ENCODE measurements at places on chromosomes 12 and 14.
A peak's percentile ranks its signal among the peaks of the same experiment; 100 is the strongest.

DNA sequence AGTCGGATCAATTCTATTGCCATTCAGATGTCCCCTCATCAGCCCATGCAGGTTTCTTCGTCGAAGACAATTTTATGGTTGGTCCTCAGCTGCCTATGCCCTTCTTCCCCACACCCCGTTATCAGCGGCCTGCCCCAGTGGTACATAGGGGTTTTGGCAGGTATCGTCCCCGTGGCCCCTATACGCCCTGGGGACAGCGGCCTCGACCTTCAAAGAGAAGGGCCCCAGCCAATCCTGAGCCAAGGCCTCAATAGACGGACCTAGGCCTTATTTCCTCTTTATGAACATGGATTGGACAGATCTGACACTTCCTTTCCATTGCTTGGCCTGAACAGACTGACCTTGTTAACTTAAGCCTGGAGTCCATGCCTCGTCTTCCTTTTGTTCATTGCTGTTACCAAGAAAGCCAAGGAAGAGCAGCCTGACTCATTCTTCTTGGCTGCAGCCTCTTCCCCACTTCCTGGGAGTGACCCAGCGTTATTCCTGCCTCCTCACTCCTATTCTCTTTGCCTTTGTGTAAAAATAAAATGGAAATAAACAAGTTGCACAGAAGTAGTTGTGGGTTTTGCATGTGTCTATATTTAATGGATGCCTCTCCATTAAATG, 156.5 kb upstream of the AMIGO2 start:
- DNase-seq: no peak

DNA sequence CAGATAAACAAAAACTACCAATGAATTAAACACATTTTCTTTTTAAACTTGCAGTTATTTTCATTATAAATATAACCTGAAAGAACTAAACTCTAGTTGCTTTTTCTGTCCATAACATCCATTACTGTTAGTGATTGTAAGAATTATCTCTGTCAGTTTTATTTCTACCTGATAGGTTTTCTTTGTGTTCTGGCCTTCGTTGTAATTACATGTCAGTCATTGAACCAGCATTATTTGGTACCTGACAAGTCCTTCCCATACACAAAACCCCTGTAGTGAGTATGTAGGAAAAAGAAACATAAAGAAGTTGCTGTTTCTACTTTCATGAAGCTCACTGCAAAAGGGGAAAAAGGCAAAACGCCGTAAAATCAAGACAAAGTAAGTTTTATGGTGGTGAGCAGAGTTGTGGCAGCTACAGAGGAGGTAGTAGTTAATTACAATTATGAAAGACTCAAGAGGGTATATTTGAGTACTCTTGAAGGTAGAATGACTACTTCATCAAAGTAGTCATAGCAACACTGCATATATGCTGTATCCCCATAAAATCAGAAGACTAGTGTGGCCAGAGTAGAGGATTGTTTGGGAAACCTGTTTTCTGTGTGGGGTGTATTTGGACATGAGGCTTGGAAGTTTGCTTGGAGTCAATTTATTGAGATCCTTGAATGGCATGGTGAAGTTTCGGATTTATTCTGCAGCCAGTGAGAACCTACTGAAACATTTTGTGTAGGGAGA, 102.8 kb downstream of the SLC5A8 start:
- no peak for DNase-seq

- DNase-seq: no peak
Observed at GRCh38 chr14:94571395-94571794, 9.8 kb upstream of the SERPINA5 start.

DNA sequence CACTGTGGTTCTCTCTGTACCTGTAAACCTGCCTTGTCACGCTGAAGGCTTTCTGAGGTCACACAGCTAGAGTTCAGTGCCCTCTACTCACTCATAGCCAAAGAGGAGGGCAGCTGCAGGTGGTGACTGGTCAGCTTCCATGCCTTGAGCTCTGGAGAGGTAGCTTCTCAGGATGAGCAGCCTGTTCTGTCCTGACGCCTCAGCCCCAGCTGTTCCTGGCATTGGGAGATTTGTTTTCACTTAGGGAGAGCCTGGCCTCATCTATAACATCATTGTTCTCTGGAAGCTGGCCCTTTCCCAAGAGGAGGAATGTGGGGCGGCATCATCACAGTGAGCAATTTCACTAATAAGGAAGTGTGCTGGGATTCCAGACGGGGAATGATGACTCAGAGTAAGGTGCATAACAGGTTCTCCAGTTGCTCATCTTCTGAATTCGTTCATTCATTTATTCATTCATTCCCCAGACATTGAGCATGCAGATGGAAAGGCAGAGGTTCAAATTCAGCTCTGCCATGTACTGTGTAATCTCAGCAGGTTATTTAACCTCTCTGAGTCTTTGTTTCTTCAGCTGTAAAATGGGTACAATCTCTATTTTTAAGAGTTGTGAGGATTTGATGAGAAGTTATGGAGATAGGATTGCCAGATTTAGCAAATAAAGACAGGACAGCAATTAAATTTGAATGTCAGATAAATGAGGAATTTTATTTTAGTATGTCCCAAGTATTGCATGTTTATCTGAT, 255.8 kb upstream of the CRY1 start:
- DNase-seq: no peak

GRCh38 chr14:86954623-86955022, 1038.4 kb downstream of the GALC start:
- no peak for DNase-seq

GRCh38 chr12:13095266-13095995, 8.0 kb downstream of the GSG1 start:
- no peak for DNase-seq

- no peak for DNase-seq
Observed at GRCh38 chr12:46459111-46459510, 86.5 kb upstream of the SLC38A2 start.

DNA sequence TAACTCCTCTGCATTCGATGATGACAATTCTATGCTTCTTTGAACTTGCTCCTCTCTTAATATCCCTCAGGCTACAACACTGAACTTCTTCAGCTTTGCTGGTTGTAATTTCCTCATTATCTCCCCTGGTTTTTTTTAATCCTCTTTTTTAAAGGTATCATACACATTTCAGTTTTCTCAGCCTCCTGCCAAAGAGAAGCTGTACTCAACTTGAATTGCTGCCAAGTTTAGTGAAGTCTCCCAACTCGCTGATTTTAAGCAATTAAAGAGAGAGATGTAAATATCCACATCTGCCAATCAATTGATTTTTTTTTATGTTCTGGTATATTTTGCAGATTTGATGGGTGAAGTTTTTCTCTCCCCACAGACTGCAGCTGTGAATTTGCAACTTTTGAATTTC, 817.8 kb downstream of the GALC start:
- DNase-seq: no peak

GRCh38 chr12:14956024-14956891, 5.1 kb downstream of the ARHGDIB start:
- DNase-seq: peak; percentile 64

GRCh38 chr12:52370926-52371608, 3.8 kb upstream of the KRT85 start:
- DNase-seq: no peak

DNA sequence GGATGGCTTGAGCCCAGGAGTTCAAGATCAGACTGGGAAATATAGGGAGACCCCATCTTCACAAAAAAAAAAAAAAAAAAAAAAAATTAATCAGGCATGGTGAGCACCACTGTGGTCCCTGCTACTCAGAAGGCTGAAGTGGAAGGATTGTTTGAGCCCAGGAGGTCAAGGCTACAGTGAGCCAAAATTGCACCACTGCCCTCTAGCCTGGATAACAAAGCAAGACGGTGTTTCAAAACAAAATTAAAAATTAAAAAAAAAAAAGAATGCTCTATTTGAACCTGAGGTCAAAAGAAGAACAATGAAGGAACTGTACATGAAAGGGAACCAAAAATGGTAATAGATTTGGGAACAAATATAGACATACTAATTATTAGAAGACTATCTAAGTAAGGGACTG, 40.4 kb downstream of the BMP4 start:
- DNase-seq: no peak

- DNase-seq: no peak
Observed at GRCh38 chr12:97513950-97514349, 51.3 kb downstream of the RMST start.

- DNase-seq: no peak
Observed at GRCh38 chr12:68097386-68097785, 62.2 kb downstream of the IFNG start.

GRCh38 chr14:105343194-105343593, 28.6 kb downstream of the PACS2 start:
- DNase-seq: peak; percentile 14

- DNase-seq: no peak
Observed at GRCh38 chr12:101824831-101825230, 5.9 kb downstream of the GNPTAB start.

GRCh38 chr14:88821888-88822287, 2.6 kb upstream of the TTC8 start:
- no peak for DNase-seq

Data from suppressor macrophage treated with lipopolysaccharide for 1 hour (primary cell).